Caco-2 (cell line): ENCODE measurements at places on chromosomes 2 and 18.
A peak's percentile ranks its signal among the peaks of the same experiment; 100 is the strongest.

GRCh38 chr2:107932979-107933378, 53.3 kb upstream of the SLC5A7 start:
- peak; percentile 3 for DNase-seq

GRCh38 chr2:11941201-11942177, 195.1 kb downstream of the LPIN1 start:
- DNase-seq: no peak

DNA sequence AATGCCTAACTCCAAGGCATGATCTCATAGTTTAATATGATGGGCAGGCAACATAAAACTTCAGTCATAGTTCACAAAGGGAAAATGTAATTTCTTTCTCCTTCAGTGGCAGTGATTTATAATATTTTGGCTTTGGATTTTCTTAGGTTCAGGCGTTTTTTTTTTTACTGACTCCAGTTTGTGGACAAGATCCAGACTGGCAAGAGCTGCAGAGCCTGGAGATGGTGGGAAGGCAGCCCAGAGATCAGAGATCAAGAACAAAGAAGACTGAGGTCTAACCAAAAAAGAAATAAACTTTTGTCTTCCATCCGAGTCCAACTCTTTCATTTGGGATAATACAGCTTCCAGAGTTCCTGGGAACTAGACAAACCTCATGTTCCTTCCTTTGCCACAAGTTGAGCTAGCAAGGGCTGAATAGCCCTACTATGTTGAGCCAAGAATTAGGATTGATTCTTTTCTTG, 215.3 kb upstream of the SETBP1 start:
- DNase-seq: no peak

DNA sequence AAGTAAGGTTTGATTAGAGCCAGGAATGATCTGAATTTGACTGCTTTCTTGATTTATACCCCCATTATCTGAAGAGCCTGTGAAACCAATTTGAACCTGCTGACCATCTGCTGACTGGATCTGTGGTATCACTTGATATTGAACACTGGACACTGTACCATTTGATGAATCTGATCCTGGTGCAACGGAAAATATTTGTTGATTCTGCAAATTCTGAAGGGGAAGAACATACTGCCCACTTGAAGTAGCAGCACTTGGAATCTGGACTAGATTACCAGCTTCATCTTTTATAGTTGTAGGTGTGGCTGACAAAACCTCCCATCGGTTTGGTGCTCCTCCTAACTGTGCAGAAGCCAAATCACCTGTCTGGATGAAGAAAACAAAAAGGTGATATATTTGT, 9.3 kb downstream of the SP3 start:
- no peak for DNase-seq

DNA sequence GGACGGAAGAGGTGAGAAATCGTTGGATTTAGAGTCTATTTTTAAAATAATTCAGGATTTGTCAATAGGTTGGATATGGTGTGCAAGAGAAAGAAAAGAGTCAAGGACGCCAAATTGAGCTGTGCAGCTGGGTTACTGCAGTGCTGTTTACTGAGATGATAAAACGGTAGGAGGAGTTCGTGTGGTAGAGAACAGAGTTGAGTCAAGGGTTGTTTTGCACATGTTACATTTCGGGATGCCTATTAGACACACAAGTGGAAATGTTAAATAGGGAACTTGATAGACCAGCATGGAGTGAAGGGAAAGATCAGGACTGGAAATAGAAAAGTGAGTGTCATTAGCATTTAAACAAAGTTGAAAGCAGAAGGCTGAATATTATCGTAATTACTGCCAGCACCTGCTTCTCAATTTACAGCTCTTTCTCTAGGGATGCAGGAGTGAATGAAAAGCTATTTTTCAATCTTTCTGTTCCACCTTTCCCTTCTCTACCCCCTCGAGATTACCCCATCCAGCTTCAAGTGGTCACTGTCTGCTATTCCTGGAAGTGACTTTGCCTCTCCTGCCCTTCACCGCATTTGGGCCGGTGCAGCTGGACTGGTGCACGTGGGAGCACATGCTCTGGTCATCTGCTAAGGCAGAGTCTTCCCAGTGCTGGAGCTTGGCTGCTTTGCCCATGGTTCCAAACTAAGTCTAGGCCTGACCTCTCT, 30.3 kb downstream of the GPR75 start:
- DNase-seq: no peak
